ENCODE measurements at places on chromosomes 3 and 15.
A peak's percentile ranks its signal among the peaks of the same experiment; 100 is the strongest.

- peak; percentile 3 for DNase-seq
Observed at GRCh38 chr3:37441689-37442088, 267.3 kb upstream of the LRRFIP2 start.

DNA sequence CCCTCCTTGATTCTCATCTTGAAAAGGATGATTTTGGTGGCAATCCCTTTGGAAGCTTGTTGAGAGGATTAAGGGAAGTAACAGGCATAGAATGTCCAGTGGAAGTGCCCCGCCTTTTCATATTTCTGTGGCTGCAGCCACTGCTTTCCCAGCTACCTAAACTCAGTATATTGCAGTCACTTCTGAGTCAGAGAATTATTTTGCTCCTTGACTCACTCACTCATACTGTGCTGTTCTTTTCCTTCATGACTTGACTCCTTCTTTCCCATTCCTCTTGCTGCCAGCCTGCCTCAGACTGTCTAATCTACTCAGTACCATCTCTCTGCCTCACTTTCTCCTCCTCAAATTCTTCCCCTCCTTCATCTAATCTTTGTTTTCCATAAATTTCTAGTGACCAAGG is 26.5 kb upstream of the POLR2M start:
- DNase-seq: no peak

GRCh38 chr15:74283368-74283767 is 47.2 kb downstream of the CCDC33 start:
- peak; percentile 30 for DNase-seq

DNA sequence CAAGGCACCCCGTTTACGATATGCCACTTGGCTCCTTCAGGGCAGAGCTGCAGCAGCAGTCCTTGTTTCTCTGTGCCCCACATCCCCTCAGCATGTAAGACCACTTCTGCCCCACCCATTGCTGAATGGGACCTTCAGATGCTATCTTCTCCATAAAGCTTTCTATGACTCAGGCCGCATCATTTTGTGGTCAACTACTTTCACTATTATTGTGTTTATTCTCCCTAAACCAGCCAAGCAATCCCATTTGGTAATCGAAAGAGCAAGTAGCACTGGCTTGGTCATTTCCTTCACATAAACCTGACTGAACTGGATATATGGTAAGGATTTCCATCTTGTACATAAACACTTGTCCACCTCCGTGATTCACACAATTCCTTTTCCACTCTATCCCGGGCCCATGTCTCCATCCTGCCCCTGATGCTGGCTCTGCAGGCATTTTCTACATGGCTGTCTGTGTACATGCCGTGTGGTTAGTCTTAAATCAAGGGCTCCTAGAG is 25.7 kb downstream of the LIPC start:
- no peak for DNase-seq

GRCh38 chr3:180420016-180420415 is 181.9 kb upstream of the TTC14 start:
- no peak for DNase-seq

DNA sequence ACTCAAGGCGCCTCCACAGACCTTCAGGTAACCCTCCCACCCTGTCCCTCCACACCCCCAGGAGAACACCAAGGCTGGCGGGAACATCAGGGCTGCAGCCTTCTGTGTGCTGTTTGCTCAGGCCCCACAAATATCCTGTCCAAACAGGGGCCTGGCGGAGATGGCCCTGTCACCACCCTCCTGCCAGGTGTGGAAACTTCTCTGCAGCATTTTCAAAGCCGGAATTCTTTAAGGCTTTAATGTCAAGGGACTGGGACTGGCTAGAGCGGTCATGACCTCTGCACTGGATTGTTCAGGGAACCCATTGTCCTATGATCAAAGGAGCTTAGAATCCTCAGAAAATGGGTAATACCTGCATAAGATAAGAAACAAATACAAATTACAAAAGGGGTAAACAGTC is 46.6 kb downstream of the FBLN2 start:
- DNase-seq: peak; percentile 46

DNA sequence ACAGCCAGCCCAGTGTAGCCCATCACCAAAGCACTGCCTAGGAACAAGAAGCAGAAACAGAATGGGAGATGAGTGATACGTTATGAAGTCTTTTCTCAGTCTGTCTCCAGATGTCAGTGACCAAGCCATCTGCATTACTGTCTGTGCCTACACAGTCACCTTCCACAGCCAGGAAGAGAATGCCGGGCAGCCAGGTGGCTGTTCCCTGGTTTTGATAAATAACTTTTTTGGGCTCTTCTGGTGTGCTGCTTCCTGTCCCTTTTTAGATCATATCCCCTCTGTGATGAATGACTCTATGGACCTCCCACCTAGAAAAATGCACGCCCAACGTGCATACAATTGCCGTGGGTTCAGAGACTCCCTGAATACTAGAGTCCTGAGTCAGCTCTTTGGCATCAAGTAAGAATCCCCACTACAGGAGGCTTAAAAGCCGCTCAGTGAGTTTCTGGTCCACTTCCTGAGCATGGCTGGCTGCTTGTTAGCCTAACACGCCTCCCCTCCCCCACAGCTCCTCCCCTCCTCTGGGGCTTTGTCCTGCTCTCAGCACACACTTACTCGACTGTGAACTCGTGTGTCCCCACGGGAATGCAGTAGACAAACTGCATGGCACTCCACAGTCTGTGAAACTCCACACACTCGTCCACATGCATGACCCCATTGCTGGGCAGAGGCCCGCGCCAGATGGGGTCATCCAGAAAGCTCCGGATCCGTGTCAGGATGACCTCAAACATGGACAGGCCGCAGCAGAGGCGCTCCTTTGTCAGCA is 34.7 kb downstream of the NIPA2 start:
- DNase-seq: no peak

DNA sequence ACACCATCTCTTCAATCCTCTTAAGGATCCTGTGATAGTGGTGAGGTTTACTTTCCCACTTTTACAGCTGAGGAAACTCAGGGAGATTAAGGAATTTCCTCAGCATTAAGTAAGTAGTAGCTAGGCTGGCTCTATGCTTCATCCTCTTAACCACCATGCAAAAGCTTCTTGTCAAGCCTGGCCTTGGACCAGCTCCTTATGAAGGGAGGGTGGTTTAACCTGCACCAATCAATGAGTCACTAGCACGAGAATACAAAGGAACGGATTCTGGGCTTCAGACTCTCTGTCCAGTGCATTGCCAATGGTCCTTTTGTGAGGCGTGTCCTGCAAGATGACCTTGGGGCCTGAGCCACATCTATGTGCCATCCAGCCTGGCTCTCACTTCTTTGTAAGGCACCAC is 202.0 kb upstream of the CFAP20DC start:
- DNase-seq: no peak

All from NCI-H69 (cell line).